ENCODE measurements at places on chromosomes 4 and X. TPM values are rescaled to one million over a fixed set of nuclear protein-coding genes. Genes with fewer than 3 reads are reported as not detected.

DNA sequence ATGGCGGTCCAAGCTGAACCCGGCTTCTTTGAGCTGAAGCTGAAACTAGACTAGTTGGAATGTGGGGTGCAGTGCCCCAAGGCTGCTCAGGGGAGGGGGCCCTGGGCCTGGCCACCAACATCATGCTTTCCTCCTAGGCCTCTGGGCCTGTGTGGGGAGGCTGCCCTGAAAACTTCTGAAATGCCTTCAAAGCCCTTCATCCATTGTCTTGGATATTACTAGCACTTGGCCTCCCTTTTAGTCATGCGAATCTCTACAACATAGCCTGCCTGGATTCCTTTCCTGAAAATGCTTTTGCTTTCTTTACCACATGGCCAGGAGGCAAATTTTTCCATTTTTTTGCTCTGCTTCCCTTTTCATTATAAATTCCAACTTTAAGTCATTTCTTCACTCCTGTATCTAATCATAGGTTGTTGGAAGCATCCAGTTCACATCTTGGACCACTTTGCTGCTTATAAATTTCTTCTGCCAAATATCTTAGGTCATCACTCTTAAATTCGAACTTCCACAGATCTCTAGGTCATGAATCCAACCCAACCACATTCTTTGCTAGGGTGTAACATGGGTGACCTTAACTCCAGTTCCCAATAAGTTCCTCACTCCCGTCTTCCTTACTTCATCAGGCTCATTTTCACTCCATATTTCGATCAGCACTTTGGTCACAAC, 103.4 kb downstream of the DDIT4L start:
- DNase-seq: no peak

GRCh38 chr4:187127456-187127855, 403.8 kb upstream of the FAT1 start:
- peak; percentile 14 for DNase-seq

DNA sequence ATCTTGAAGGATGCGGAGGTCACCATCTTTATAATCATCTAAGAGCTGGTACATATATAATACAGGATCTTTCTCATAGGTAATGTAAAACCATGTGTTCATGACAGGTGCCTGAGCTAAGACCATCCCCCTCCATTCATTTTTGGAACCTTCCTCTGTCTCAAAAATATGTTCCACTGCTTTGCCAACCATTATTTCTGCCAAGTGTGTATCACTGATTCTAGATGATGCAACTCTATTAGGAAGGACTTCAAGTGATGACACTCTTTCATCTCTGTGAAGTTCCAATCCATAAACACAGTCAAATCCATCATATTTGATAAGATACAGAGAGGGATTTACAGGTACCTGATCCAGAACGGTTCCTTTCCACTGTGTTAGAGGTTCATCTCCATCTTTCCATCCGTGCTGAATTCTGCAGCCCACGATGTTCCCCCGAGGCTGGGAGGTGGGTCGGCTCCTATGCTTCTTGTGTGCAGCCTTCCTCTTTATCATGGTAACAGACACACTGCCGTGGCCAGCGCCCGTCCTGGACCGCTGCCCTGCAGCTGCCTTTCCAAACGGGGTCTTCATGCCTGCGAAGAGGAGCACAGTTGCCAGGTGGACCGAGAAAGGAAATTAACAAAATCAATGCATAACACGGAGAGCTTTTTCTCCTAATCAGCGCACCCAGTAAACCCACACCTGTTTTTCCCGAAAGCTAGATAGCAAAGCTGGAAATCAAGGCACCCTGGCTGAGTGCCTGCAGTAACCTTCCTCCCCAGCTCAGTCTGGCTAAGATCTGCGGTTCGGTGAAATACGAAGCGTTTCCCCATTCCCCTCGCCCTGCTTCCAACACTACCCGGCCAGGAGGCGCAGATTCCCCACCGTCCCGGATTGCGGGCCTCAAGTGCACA, 718 bp downstream of the SPIN3 start:
- no peak for DNase-seq

GRCh38 chrX:118764122-118764521, 36.7 kb downstream of the IL13RA1 start:
- DNase-seq: no peak

GRCh38 chr4:58286335-58286734, 1176.2 kb upstream of the IGFBP7 start:
- DNase-seq: no peak

FRAS1 gene
- polyA plus RNA-seq: 5.2 TPM

CFI gene
- polyA plus RNA-seq: 0.26 TPM

- DNase-seq: no peak
Observed at GRCh38 chr4:6746721-6747293, 30.8 kb downstream of the BLOC1S4 start.

- DNase-seq: peak; percentile 55
Observed at GRCh38 chr4:51843309-51844152, 578 bp downstream of the DCUN1D4 start.

GRCh38 chr4:2651998-2652397, 104.1 kb downstream of the TNIP2 start:
- DNase-seq: no peak

NKX6-1 gene
- not detected for polyA plus RNA-seq

HSD17B13 gene
- not detected for polyA plus RNA-seq

DNA sequence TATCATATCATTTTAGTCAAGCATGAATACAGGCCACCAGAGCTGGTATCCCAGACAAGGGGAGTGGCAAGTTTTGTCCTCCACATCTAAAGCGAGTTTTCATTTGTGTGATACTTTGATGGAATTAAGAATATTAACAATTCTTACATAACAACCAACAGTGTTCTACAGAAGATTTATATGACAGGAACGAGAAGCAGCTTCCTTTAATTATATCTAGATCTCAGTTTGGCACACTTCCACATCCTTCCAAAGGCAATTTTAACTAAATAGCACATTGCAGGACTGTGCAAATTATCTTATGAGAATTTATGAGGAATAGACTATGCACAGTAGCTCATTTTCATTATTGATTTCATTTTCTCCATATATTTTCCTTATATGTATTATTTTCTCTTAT, 121.2 kb upstream of the GUCY1A1 start:
- no peak for DNase-seq

DNA sequence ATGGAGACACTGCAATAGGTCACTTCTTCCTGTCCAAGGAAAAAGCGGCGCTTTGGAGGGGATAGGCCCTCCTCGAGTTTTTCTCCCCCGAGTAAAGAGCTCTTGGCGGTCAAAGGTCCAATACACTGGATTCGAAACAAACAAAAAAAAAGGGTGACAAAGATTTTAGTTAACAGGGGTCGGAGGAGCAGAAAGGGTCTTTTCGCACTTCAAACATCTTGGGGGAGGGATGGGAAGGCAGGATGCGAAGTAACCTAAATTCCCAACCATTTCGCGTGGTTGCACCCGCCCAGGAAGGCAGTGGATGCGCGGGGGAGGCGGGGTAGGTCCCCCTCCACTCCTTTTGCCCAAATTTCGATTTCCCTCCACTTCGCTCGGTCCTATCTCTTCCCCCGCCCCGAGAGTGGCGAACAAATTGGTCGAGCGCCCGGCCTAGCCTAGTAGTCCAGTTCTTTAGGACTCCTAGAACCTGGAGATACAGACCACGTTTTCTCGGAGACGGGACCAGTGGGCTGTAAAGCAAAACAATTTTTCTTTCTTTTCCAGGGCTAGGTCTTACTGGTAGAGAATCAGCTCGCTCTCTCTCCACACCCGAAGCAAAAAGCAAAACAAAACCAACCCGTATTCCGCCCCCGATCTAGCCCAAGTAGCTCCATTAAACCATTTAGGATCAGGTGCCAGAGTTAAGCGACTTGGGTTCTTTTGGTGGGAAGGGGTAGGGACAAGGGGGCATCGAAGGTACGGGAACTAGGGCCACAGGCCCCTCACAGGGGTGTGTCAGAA, 2.0 kb upstream of the STAG2 start:
- peak; percentile 28 for DNase-seq
